ENCODE measurements at places on chromosomes 6 and 20.
A peak's percentile ranks its signal among the peaks of the same experiment; 100 is the strongest.

GRCh38 chr20:50575865-50576720, 65.9 kb downstream of the PTPN1 start:
- peak; percentile 43 for DNase-seq

DNA sequence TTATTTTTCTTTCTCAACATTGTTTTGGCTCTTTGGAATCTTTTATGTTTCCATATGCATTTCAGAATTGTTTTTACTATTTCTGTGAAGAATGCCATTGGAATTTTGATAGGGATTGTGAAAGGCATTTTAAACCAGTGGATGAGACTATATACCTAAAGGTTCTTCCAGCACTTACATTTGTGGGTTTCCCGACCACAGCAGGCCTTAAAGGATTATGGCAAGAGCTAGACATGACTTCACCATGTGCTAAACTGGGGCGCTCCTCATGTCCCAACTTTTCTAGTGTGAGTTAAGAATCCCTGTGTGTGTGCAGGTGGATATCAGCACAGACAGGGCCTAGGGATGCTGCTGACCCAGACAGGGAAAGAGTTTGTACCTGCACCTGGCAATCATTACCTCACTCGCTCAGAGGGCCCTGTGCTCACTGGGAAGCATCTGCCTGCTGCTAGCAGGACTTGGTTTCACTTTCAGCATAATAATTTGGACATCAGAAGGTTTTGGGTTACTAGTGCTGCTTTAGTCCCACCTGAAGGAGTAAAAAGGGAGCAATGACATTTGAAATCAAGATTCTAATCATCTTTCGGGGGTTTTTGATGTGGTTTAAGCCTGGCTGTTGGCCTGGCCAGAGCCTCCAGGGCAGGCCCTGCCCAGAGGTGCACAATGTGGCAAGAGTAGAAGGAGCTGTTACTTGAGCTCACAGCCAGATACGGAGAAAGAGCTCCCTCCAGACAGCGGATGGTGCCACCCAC, 137.1 kb downstream of the CDC5L start:
- no peak for DNase-seq

- no peak for DNase-seq
Observed at GRCh38 chr20:16711661-16712258, 18.1 kb upstream of the SNRPB2 start.

DNA sequence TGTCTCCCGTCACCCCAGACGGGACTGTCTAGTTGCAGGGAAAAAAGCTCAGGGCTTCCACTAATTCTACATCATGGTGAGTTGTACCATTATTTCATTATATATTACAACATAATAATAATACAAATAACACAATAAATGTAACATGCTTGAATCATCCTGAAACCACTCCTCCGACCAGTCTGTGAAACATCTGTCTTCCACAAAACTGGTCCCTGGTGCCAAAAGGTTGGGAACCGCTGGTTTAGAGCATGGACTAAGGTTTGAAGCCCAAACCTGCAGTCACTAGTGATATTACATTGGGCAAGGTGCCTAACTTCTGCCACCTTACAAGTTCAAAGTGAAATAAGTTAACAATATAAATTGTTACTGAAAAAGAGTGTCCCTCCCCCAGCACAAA, 175.7 kb downstream of the PDE10A start:
- DNase-seq = no peak

GRCh38 chr6:26594730-26595632, 1.8 kb upstream of the ABT1 start:
- peak; percentile 10 for DNase-seq

- peak; percentile 63 for DNase-seq
Observed at GRCh38 chr6:158231551-158232315, 63.6 kb downstream of the GTF2H5 start.

GRCh38 chr6:48813836-48814235, 649.2 kb downstream of the MMUT start:
- no peak for DNase-seq

DNA sequence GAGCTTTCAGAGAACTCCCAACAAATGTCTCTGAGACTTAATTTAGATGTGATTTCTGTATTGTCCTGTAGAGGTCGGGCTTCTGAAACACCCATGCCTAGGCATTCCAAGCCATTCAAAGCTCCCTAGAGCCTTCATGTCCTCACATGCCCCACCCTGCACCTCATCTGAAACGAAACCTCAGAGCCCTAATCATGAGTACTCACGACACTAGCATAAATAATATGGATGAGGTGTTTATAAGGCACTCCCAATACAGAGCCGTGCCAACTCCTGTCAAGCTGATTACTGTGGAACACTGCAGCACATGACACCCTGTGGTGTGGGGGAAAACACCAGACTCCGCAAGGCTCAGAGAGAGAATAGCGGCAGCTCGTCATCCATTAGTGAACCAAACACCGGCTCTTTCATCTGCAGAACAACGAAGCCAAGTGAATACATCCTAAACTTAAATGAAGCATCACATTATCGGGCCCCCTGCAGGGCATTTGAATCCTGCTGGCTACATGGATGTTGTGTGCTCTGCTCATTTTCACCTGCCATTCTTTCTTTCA, 83.8 kb downstream of the FNDC1 start:
- DNase-seq = no peak

GRCh38 chr6:15153191-15153590, 92.7 kb upstream of the JARID2 start:
- DNase-seq = no peak

DNA sequence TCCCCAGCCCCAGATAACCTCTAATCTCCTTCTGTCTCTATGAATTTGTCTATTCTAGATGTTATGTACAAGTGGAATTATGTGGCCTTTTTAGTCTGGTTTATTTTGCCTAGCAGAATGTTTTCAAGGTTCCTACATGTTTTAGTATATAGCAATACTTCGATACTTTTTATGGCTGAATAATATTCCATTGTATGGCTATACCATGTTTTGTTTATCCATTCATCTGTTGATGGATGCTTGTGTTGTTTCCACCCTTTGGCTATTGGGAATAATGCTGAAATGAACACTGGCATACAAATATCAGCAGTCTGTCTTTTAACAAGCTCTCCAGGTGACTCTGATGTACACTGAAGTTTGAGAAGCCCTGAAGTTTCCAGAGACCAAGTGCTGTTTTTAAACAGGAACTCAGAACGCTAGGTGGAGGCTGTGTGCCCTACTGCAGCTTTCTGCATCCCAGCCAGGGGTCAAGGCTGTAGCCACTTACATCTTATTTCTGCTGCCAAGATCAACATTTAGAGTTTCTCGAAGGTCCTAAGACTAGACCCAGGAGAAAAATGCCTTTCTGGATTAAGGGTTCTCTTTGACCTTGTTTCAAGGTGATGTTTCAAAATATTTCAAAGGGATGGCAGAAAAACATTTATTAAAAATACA, 123.0 kb downstream of the SOBP start:
- no peak for DNase-seq

- DNase-seq = no peak
Observed at GRCh38 chr6:3744211-3744900, 7.2 kb downstream of the PXDC1 start.

DNA sequence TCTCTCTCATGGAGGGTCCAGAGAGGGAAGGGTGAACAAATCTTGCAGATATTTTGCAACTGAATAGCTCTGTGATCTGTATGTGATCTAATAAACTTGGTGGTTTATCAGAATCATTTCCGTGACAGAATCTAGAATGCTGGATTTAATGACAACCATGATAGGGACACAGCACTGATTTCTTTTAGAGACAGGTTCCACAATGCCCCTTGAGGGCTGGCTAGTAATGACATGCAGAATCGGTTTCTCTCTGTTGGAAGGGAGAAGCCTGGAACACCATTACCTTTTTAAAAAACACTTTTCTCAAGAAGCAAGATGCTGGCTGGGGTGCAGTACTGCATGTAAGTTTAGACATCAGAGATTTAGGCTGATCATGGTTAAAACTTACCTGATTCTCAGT, 313.4 kb downstream of the CDH26 start:
- DNase-seq = no peak

GRCh38 chr6:4365686-4366085, 230.3 kb upstream of the ECI2 start:
- DNase-seq = no peak

DNA sequence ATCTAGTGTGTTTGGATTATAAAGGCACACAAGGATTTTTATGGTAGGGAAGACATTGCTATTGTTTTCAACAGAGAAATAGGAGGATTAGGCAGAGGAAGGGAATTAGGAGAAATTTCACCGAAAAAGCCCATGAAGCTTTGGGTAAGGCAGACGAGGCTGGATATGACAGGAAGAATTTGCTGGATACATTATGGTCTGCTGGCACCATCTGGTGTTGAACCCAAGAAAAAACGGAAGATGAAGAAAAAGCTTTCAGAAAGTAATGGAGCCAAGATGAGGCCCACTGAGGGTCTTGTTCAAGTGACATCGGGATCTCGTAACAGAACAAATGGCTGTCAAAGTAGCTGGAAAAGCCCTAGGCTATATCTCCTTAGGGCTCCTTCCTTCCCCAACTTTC, 56.5 kb downstream of the OR2J2 start:
- no peak for DNase-seq

DNA sequence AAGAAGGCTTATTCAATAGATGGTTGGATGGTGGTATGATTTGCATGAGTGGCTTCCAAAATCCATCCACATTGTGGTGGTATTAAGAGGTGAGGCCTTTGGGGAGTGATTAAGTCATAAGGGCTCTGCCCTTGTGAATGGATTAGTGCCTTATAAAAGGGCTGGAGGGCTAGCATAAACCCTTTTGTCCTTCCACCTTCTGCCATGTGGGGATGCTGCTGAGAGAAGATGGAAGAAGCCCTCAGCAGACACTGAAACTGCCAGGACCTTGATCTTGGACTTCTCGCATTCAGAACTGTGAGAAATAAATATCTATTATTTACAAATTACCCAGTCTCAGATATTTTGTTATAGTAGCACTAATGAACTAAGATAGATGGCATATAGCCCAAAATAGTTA, 27.8 kb upstream of the SRPK1 start:
- no peak for DNase-seq

GRCh38 chr6:46042355-46042999, 26.8 kb upstream of the CLIC5 start:
- no peak for DNase-seq
